CD4-positive, CD25-positive, alpha-beta regulatory T cell (primary cell): ENCODE measurements at places on chromosomes 3 and 15.

DNA sequence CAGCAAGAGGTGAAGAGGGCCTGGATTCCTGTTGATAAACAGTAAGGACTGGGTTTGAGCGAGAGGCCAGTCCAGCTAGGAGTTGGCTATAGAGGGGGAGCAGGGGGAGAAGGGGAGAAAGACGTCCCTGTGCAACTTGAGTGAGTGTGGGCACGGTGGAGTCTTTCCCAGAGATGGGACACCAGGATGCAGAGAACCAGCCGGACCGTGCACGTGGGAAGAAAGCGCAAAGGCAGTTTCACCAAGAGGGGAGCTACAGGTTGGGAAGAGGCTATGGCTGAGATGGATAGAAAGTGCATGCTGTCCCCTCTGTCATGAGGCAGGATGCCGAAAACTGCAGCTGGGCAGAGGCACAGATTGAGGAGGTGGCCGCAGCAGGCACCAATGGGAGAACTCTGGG is 96.0 kb upstream of the TLE3 start:
- no peak overlapping the region for H3K27ac ChIP-seq
- H3K36me3 ChIP-seq, result no peaks in the 10 kb centered on the region
- H3K27me3 ChIP-seq, result no peaks in the 10 kb centered on the region
- no peak for DNase-seq
- H3K4me3 ChIP-seq, result no peak overlapping the region
- peaks cover 11% of the 10 kb centered on the region for H3K4me1 ChIP-seq

DNA sequence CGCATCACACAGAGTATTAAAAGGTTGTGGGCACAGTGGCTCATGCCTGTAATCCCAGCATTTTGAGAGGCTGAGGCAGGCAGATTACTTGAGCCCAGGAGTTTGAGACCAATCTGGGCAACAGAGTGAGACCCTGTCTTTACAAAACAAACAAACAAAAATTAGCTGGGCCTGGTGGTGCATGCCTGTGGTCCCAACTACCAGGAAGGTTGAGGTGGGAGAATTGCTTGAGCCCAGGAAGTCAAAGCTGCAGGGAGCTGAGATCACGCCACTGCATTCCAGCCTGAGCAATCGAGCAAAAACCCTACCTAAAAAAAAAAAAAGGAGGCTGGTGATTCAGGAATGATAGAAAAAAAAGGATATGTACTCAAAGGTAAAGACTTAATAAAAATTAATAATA is 28.2 kb upstream of the ST6GAL1 start:
- H3K36me3 ChIP-seq, result no peaks in the 10 kb centered on the region
- no peak overlapping the region for H3K27ac ChIP-seq
- H3K4me1 ChIP-seq, result peaks cover 16% of the 10 kb centered on the region
- no peak for DNase-seq
- H3K4me3 ChIP-seq, result no peak overlapping the region

DNA sequence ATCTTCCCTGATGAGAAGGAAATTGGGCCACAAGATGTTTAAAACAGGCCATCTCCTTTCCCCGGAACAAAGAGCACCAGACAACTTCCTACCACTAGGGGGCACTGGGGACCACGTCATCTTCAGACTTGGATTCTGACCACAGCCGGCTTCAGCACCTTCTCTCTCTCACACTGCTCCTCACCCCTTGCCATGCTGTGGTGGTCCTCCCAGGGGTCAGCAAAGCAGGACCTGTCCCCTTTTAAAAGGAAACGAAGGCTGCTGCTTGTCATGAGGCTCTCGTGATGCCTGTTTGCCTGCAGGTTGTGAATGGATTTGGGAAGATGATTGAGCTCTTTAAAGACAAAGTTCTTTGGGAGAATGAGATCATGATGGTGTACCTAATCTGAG is 16.2 kb downstream of the RFT1 start:
- no peaks in the 10 kb centered on the region for H3K4me1 ChIP-seq
- H3K27me3 ChIP-seq, result no peaks in the 10 kb centered on the region
- H3K27ac ChIP-seq, result no peak overlapping the region
- H3K36me3 ChIP-seq, result peaks cover 49% of the 10 kb centered on the region
- H3K4me3 ChIP-seq, result no peak overlapping the region
- DNase-seq, result peak; percentile 81

- no peaks in the 10 kb centered on the region for H3K4me1 ChIP-seq
- H3K4me3 ChIP-seq, result no peak overlapping the region
- no peak overlapping the region for H3K27ac ChIP-seq
- no peaks in the 10 kb centered on the region for H3K36me3 ChIP-seq
- no peaks in the 10 kb centered on the region for H3K27me3 ChIP-seq
Observed at GRCh38 chr3:169117264-169117663, 546.2 kb downstream of the MECOM start.

DNA sequence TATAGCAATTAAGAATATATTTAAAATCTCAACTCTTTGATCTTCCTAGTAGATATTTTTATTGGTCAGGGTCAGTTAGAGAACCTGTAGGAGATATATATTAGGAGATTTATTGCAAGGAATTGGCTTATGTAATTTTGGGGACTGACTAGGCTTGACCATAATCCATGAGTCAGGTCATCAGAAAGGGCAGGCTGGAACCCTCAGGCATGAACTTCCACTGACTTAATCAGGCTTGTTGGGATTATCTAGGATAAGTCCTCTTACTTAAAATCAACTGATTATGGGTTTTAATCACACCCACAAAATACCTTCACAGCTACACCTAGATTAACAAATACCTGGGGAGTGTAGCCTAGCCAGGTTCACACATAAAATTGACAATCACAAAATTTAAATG is 156.1 kb downstream of the MYRIP start:
- DNase-seq, result no peak
- H3K27ac ChIP-seq, result no peak overlapping the region
- no peaks in the 10 kb centered on the region for H3K36me3 ChIP-seq
- no peak overlapping the region for H3K4me3 ChIP-seq

GRCh38 chr3:139715743-139716360 is 38.1 kb upstream of the NMNAT3 start:
- H3K4me3 ChIP-seq, result no peak overlapping the region
- DNase-seq, result no peak
- H3K36me3 ChIP-seq, result no peaks in the 10 kb centered on the region
- H3K27ac ChIP-seq, result no peak overlapping the region

DNA sequence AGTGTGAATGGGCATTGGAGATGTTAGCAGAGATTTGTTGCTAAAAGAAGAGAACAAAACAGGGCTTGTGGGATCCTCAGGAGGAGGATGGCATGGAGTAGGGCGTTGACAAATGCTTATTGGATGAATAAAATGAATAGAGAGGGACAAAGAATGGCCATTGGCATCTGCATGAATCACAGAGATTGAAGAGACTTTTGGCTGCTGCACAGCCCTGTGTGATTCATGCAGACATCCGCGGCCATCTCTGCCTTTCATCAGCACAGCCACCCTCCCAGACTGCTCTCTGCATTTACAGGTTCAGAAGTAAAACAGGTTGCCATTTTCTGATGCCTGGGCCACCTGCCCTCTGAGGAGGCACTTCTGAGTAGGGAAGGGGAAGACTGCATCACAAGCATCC is 397.9 kb downstream of the EPHB1 start:
- DNase-seq, result no peak
- H3K27ac ChIP-seq, result no peak overlapping the region
- H3K4me1 ChIP-seq, result no peaks in the 10 kb centered on the region
- no peaks in the 10 kb centered on the region for H3K27me3 ChIP-seq

- no peaks in the 10 kb centered on the region for H3K4me1 ChIP-seq
- no peaks in the 10 kb centered on the region for H3K36me3 ChIP-seq
- peaks cover 7% of the 10 kb centered on the region for H3K27me3 ChIP-seq
- H3K27ac ChIP-seq, result no peak overlapping the region
- H3K4me3 ChIP-seq, result no peak overlapping the region
Observed at GRCh38 chr15:81410318-81410753, 36.3 kb upstream of the TMC3 start.

DNA sequence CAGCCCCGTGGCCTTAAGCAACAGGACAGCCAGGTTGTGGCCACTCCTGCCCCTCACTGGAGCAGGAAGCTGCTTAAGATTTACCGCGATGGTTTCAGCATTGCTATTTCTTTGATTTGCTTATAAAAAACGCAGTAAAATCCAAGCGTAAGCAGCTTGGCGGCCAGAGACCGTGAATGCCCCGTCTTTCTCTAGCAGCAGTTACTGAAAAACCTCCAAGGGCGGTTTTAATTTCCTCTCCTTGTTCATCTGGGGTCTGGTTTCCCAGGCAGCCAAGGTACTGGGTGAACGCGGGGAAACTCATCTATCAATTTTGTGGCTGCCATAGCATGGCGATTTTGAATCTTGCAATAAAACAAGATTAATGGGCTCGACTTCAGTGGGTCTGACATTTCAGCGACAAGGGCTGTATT is 130.3 kb downstream of the MINAR1 start:
- H3K4me3 ChIP-seq, result no peak overlapping the region
- H3K36me3 ChIP-seq, result no peaks in the 10 kb centered on the region
- peaks cover 3% of the 10 kb centered on the region for H3K27me3 ChIP-seq
- no peak overlapping the region for H3K27ac ChIP-seq
- no peak for DNase-seq

- H3K27me3 ChIP-seq, result no peaks in the 10 kb centered on the region
- no peak overlapping the region for H3K27ac ChIP-seq
- DNase-seq, result no peak
- H3K36me3 ChIP-seq, result no peaks in the 10 kb centered on the region
- no peaks in the 10 kb centered on the region for H3K4me1 ChIP-seq
Observed at GRCh38 chr3:138862531-138862923, 27.8 kb upstream of the PIK3CB start.

DNA sequence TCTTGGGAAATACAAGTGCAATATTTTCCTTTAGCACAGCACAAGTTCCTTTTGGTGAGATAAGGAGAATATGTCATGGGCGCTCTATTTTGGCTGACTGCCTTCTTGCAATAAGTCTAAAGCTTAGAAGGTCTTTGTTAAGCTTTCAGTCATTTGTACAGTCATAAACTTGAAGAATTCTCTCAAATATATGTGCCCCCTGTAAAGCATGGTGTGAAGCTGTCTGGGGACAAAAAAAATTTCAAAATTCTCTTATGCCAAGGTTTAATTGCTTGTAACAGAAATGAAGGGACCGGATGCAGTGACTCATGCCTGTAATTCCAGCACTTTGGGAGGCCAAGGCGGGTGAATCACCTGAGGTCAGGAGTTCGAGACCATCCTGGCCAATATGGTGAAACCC is 21.7 kb upstream of the ARID3B start:
- DNase-seq, result no peak
- H3K36me3 ChIP-seq, result no peaks in the 10 kb centered on the region
- H3K4me1 ChIP-seq, result no peaks in the 10 kb centered on the region
- H3K4me3 ChIP-seq, result no peak overlapping the region
- no peaks in the 10 kb centered on the region for H3K27me3 ChIP-seq

DNA sequence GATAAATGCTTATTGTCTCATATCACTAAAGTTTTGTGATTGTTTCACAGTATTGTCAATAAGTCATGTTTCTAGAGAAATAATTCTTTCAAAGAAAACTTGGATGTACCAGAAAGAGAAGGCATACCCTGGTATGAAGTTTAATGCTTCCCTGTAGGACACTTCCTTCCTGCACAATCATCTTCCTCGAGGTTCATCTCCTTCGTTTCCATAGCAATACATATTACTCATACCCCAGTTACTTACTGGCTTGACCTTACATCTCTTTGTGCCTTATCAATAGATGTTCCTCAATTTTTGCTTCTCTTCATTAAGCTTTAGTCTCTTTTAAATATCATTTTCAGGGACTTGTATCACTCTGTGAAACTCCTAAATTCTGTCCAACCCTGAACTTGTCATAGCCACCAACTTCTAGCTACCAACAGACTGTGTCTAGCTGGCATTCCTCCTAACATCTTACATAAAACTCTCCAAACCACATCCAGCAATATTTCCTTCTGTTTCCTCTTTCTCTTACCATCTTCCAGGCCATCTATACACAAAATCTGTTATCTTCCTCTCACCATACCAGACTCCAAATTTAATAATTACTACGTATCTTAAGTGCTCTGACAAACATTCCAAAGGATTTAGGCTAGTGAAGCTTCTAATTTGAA is 134.3 kb downstream of the GADL1 start:
- no peak overlapping the region for H3K4me3 ChIP-seq
- H3K27ac ChIP-seq, result no peak overlapping the region
- H3K36me3 ChIP-seq, result no peaks in the 10 kb centered on the region

DNA sequence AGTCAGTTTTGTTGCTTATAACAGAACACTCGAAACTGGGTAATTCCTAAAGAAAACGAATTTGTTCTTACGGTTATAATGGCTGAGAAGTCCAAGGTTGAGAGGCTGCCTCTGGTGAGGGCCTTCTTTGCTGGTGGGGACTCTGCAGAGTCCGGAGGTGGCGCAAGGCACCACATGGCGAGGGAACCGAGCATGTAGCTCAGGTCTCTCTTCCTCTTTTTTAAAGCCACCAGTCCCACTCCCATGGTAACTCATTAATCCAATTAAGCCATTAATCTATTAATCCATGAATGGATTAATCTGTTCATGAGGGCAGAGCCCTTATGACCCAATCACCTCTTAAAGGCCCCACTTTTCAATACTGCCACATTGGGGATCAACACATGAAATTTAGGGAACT is 50.0 kb downstream of the ROPN1B start:
- no peaks in the 10 kb centered on the region for H3K27me3 ChIP-seq
- H3K36me3 ChIP-seq, result peaks cover 34% of the 10 kb centered on the region
- H3K27ac ChIP-seq, result no peak overlapping the region

GRCh38 chr3:130792246-130792645 is 45.6 kb upstream of the PIK3R4 start:
- no peaks in the 10 kb centered on the region for H3K36me3 ChIP-seq
- H3K4me3 ChIP-seq, result no peak overlapping the region
- no peak for DNase-seq

- H3K4me1 ChIP-seq, result no peaks in the 10 kb centered on the region
- no peak overlapping the region for H3K27ac ChIP-seq
- DNase-seq, result no peak
- no peaks in the 10 kb centered on the region for H3K27me3 ChIP-seq
- H3K36me3 ChIP-seq, result peaks cover 15% of the 10 kb centered on the region
- no peak overlapping the region for H3K4me3 ChIP-seq
Observed at GRCh38 chr3:184238246-184238818, 8.9 kb downstream of the VWA5B2 start.

- H3K27ac ChIP-seq, result no peak overlapping the region
- no peak for DNase-seq
- H3K36me3 ChIP-seq, result no peaks in the 10 kb centered on the region
- no peak overlapping the region for H3K4me3 ChIP-seq
- no peaks in the 10 kb centered on the region for H3K27me3 ChIP-seq
- H3K4me1 ChIP-seq, result no peaks in the 10 kb centered on the region
Observed at GRCh38 chr3:129035360-129036221, 25.0 kb upstream of the GP9 start.

DNA sequence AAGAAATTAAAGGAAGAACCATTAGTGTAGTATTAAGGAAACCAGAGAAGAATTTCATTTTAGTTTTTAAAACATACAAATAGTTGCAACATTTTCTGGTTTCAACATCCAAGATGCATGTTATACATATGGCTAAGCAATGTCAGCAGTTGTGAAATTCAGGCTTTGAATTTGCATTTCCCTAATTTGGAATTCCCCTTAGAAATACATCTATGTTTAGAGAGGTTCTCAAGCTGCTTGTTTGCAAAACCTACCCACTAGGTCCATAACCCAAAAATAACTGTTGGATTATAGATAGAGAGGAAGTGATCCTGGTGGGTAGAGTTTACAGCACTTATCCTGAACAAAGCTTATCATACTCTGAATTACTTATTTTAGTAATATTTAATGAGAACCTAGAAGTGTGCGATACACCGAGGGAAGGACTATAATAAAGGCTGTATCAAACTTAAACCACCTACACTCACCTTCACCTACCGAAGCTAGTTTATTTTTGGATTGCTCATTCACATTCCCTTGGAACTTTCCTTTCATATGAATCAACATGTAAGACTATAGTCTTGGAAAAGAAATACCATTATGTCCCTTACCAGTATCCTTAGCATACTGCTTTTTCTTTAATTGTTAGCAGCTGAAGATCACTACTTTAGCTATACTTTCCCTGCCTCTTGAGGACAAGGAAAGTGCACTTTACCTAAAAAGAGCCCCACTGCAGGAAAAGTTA is 60.6 kb downstream of the CHAC1 start:
- no peaks in the 10 kb centered on the region for H3K4me1 ChIP-seq
- peaks cover 45% of the 10 kb centered on the region for H3K36me3 ChIP-seq
- no peak overlapping the region for H3K27ac ChIP-seq
- H3K27me3 ChIP-seq, result no peaks in the 10 kb centered on the region
